HepG2 (cell line): ENCODE measurements at places on chromosomes 4 and X. TPM values are rescaled to one million over a fixed set of nuclear protein-coding genes. Genes with fewer than 3 reads are reported as not detected.
A peak's percentile ranks its signal among the peaks of the same experiment; 100 is the strongest.

- no peak overlapping the region for H3K27ac ChIP-seq
- H3K36me3 ChIP-seq, result no peaks in the 10 kb centered on the region
- H3K27me3 ChIP-seq, result 0 out of 3 replicates have a peak, but pooled peaks cover 7% of the 10 kb centered on the region
Measured at GRCh38 chr4:87819281-87819919, 13.4 kb upstream of the MEPE start.

DNA sequence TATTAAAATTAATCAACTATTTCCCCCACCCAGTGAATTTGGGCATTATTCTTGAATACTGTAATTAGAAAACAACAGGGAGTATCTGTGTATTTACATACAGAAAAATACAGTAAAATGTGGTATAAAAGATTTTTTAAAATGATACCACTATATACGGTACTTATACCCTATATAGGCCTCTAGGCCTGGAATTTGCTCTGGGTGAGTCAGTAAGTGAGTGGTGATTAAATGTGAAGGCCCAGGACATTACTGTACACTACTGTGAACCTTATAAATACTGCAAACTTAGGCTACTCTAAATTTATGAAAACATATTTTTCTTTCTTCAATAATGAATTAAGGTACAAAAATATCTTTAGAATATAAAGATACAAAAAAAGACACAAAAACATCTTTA lies 6.3 kb upstream of the CSN3 start:
- peaks cover 27% of the 10 kb centered on the region for H3K4me1 ChIP-seq
- no peaks in the 10 kb centered on the region for H3K27me3 ChIP-seq
- H3K4me3 ChIP-seq, result no peak overlapping the region
- H3K36me3 ChIP-seq, result no peaks in the 10 kb centered on the region

GRCh38 chr4:88356771-88357170 lies 21.9 kb upstream of the HERC6 start:
- no peak overlapping the region for H3K27ac ChIP-seq
- H3K36me3 ChIP-seq, result no peaks in the 10 kb centered on the region
- H3K4me1 ChIP-seq, result no peaks in the 10 kb centered on the region
- no peak for DNase-seq
- 0 out of 3 replicates have a peak, but pooled peaks cover 3% of the 10 kb centered on the region for H3K27me3 ChIP-seq

DNA sequence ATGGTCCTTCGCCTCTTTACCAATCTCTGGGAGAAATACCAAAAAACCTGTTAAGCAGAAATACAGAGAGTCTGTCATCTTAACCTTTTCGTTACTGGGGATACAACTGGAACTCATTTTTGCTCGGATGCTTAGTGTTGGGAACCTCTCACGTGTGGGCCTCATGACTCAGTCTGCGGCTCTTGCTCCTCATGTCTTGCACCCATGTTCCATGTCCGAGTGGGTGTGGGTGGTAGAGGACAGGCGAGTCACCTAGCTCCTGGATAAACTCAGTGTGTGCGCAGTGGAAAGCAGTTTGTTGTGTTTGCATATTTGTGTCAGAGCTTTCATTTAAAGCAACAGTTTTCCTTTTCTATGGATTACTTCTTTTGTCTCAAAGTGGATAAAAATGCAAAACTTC lies 70.6 kb downstream of the TNIP2 start:
- no peak for DNase-seq
- no peaks in the 10 kb centered on the region for H3K27me3 ChIP-seq
- no peak overlapping the region for H3K27ac ChIP-seq
- H3K36me3 ChIP-seq, result peaks cover 82% of the 10 kb centered on the region
- H3K4me3 ChIP-seq, result no peak overlapping the region

DNA sequence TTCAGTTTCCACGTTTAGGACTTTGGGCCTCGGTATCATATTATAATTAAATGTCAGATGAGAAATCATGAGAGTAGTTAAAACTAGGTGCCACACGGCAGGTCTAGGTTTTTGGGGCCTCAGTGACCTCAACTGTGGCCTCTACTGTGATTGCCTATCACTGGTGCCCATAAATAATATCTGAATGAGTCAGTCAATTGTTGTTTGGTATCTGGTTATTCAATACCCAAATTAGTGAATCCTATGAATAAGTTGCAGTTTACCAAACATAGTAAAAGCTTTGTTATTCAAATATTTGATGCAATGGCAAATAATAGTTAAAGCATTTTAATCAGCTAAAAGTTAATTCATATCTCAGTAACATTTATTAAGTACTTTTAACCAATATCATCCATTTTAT lies 188.8 kb downstream of the PPP3CA start:
- no peak overlapping the region for H3K4me3 ChIP-seq
- no peaks in the 10 kb centered on the region for H3K27me3 ChIP-seq
- no peaks in the 10 kb centered on the region for H3K4me1 ChIP-seq
- DNase-seq, result no peak
- no peaks in the 10 kb centered on the region for H3K36me3 ChIP-seq

- H3K27ac ChIP-seq, result no peak overlapping the region
- no peak for DNase-seq
- H3K4me3 ChIP-seq, result no peak overlapping the region
- no peaks in the 10 kb centered on the region for H3K36me3 ChIP-seq
- no peaks in the 10 kb centered on the region for H3K27me3 ChIP-seq
Measured at GRCh38 chr4:125135652-125136051, 179.1 kb upstream of the FAT4 start.

DNA sequence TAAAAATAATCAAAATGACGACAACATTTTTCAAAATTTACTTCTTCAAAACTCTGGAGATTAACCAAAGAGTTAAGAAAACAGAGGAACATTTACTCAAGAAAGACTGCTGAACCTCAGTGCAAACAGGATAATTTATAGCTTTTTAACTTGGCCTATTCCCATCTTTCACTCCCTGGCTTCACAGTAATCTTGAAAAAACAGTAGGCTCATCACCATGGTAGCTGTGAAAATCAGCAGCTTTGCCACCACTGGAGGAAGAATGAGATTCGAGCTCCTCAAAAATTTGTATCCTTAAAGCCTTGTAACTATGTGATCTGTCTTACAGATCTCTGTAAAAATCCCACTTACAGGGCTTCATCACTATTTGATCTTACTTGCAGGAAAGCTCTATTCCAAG lies 447.7 kb upstream of the CTSO start:
- no peak overlapping the region for H3K4me3 ChIP-seq
- DNase-seq, result no peak
- H3K27ac ChIP-seq, result no peak overlapping the region
- no peaks in the 10 kb centered on the region for H3K27me3 ChIP-seq

DNA sequence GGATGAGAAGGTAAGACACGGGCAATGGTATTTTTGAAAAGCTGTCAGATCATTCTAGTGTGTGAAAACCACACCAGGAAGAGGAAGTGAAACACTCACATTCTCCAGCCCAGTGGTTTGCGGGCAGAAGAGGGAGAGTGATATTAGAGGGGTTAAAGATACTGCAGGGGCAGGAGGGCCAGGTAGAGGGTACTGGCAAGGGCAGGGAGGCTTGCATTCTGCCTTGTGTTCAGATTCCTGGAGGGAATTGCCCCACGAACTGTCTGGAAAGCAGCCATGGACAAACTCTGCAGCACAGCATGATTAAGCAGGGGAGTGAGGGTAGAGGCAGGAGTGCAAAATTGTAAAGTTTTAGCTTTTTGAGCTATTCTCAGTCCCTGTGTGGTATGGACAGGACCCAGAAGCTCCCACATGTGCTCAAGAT lies 30.9 kb downstream of the NIPAL1 start:
- no peak overlapping the region for H3K27ac ChIP-seq
- no peak for DNase-seq
- no peaks in the 10 kb centered on the region; the same call in 2 of the 3 replicates for H3K27me3 ChIP-seq
- H3K4me1 ChIP-seq, result peaks cover 29% of the 10 kb centered on the region
- peak overlapping the region; percentile 33; the same call in 1 of the 2 replicates for H3K4me3 ChIP-seq

DNA sequence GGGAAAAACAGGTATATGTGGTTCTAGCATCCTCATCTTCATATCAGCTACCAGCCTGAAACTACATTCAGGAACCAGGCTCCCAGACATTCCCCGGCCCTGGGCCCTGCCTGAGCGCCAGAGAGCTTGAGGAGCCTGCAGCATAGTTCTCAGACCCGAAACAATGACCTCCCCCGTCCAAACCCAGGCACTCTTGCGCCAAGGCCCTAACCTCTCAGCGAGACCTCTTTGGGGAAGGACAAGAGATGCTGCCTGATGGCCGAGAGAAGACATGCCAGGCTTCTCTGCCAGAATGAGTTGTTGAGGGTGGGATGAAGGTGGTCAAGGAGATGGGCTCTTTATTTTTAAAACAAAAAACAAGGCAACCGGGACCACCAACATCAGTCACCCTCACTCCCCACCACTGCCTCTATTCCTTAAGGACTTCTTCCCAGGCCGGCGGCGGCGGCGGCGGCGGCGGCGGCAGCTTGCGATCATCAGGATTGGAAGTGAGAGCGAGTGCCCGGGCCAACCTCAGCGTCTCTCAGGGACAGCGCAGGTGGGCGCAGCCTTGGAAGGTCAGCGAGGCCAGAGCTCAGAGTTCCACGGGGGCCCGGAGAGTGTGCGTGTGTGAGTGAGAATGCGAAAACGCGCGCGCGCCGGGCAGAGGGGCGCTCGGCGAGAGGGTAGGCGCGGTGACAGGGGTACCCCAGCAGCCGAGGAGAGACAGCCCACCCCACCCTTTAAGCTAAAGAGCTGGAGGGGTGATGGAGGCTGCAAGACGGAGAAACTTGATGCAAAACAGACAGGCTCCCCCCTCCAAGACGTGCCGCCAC lies 601 bp downstream of the INPP4B start:
- peaks cover 2% of the 10 kb centered on the region for H3K27me3 ChIP-seq
- H3K36me3 ChIP-seq, result no peaks in the 10 kb centered on the region
- H3K4me1 ChIP-seq, result no peaks in the 10 kb centered on the region
- DNase-seq, result no peak
- H3K4me3 ChIP-seq, result no peak overlapping the region

DNA sequence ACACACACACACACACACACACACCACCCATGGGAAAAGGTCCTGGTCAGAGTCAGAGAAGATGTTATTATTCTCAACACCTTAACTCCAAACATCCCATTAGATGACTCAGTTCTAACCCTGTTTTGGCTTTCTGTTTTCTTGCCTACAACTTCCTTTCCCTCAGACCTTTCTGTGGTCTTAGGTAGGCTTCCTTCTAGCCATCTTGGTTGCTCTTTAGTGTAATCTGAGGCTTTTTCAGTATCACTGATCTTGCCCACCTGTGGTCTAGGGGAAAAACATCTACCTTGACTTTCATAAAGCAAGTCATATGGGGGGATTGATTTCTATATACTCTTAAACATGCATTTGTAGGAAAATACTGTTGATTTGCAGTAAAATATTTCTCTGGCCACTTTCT lies 56.9 kb downstream of the ATG4A start:
- DNase-seq, result no peak
- no peak overlapping the region for H3K4me3 ChIP-seq
- H3K36me3 ChIP-seq, result no peaks in the 10 kb centered on the region
- no peak overlapping the region for H3K27ac ChIP-seq
- no peaks in the 10 kb centered on the region for H3K27me3 ChIP-seq

DNA sequence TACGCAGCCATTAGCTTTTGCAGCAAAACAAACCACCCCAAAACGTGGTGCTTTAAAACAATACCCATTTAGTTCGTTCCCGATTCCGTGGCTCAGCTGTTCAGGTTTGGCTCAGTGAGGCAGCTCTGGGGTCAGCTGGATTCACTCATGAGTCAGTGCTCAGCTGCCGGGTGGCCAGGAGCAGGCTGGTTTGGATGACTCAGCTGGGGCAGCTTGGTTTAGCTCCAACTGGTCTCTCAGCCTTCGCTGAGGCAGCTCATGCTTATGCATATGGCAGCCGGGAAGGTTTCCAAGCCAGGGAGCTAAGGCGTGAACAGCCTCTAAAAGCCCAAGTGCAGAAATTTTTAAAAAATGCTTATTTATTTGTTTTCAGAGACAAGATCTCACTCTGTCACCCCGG lies 13.3 kb upstream of the CD99 start:
- DNase-seq, result no peak
- H3K4me3 ChIP-seq, result no peak overlapping the region
- H3K27me3 ChIP-seq, result no peaks in the 10 kb centered on the region
- H3K27ac ChIP-seq, result no peak overlapping the region
- H3K4me1 ChIP-seq, result peaks cover 38% of the 10 kb centered on the region

GRCh38 chr4:95549246-95550114 lies 707 bp upstream of the UNC5C start:
- no peak overlapping the region for H3K27ac ChIP-seq
- no peaks in the 10 kb centered on the region for H3K36me3 ChIP-seq
- H3K4me1 ChIP-seq, result no peaks in the 10 kb centered on the region
- no peak for DNase-seq
- H3K4me3 ChIP-seq, result no peak overlapping the region

DNA sequence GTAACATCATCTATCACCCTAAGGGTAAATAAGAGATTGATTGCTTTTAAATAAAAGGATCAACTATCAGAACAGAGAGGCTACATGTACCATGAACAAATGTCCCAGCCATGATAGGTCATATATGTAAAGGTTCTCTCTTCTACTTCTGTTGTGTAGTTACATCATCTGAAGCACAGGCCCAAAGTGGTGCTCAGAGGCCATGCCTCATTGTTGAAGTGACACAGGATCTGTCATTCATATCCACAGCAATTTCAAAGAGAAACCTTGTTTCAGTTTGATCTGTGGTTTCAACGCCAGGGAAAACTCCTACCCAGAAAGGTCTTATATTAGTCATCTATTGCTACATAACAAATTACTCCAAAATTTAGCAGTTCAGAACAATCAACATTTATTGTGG lies 269.2 kb upstream of the MAOA start:
- no peak overlapping the region for H3K27ac ChIP-seq
- no peaks in the 10 kb centered on the region for H3K4me1 ChIP-seq
- no peak overlapping the region for H3K4me3 ChIP-seq
- no peak for DNase-seq
- H3K36me3 ChIP-seq, result no peaks in the 10 kb centered on the region

GRCh38 chr4:24810871-24811631 lies 15.7 kb downstream of the SOD3 start:
- no peak for DNase-seq
- H3K36me3 ChIP-seq, result no peaks in the 10 kb centered on the region
- H3K27ac ChIP-seq, result no peak overlapping the region

GRCh38 chr4:152258804-152259708 lies 276.8 kb downstream of the FBXW7 start:
- peaks cover 17% of the 10 kb centered on the region for H3K4me1 ChIP-seq
- H3K27me3 ChIP-seq, result no peaks in the 10 kb centered on the region
- no peak overlapping the region for H3K27ac ChIP-seq
- H3K4me3 ChIP-seq, result no peak overlapping the region
- no peaks in the 10 kb centered on the region for H3K36me3 ChIP-seq
- peak; percentile 13 for DNase-seq

GRCh38 chr4:176262243-176262642 lies 6.8 kb downstream of the ASB5 start:
- no peaks in the 10 kb centered on the region; the same call in 1 of the 2 replicates for H3K27me3 ChIP-seq
- no peaks in the 10 kb centered on the region for H3K36me3 ChIP-seq
- no peak overlapping the region for H3K4me3 ChIP-seq

Gene PNMA6F
- not detected in 2 replicates for total RNA-seq

Gene IL15
- total RNA-seq, result 0.18 and 0.24 TPM in 2 replicates

Gene AFM
- total RNA-seq, result 0.79 and 1.8 TPM in 2 replicates

Gene RAB40A
- not detected in 2 replicates for total RNA-seq

Gene TMPRSS11A
- total RNA-seq, result not detected in 2 replicates

Gene PLS3
- 99.9 and 173 TPM in 2 replicates for total RNA-seq

Gene ALAS2
- not detected in 2 replicates for total RNA-seq

Gene TIGD4
- 0.49 and 0.62 TPM in 2 replicates for total RNA-seq

Gene SH3RF1
- total RNA-seq, result 3.2 and 3.8 TPM in 2 replicates
